RPMI7951 (cell line): ENCODE measurements at places on chromosomes 2 and 18. TPM values are rescaled to one million over a fixed set of nuclear protein-coding genes. Genes with fewer than 3 reads are reported as not detected.

DNA sequence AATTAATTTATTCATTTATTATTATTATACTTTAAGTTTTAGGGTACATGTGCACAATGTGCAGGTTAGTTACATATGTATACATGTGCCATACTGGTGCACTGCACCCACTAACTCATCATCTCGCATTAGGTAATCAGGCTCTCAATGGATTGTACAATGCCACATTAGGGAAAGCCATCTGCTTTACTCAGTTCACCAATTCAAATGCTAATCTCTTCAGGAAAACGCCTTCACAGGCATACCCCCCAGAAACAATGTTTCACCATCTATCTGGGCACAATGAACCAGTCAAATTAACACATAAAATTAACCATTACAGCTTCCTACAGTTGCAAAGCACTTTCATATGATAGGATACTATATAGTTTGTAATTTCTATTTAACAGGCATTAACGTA lies 84.8 kb upstream of the DNAJC10 start:
- no peak for DNase-seq

DNA sequence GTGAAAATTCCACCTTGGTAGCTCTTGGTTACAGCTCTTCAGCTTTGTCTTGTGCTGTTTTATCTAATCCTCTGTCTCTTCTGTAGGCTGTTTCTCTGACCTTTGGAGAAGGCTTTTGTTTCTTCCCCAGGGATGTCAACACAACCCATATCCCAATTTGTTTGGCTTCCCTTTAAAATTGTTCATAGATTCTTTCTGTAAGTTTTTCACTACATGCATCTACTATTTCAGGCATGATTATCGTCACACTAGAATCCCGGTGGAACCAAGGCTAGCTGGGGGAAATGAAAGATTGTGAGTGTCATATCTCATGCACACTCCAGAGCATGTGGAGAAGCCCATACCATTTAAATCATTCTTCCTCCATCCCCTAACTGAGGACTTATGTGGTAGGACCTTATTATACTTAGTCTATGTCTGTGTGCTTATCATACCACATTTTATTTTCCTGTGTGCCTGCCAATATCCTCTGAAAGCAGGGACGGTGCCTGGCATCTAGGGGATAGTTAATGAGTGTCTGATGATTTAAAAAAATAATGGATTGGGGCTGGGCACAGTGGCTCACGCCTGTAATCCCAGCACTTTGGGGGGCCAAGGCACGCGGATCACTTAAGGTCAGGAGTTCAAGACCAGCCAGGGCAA lies 59.9 kb downstream of the CRIM1 start:
- no peak for DNase-seq

DNA sequence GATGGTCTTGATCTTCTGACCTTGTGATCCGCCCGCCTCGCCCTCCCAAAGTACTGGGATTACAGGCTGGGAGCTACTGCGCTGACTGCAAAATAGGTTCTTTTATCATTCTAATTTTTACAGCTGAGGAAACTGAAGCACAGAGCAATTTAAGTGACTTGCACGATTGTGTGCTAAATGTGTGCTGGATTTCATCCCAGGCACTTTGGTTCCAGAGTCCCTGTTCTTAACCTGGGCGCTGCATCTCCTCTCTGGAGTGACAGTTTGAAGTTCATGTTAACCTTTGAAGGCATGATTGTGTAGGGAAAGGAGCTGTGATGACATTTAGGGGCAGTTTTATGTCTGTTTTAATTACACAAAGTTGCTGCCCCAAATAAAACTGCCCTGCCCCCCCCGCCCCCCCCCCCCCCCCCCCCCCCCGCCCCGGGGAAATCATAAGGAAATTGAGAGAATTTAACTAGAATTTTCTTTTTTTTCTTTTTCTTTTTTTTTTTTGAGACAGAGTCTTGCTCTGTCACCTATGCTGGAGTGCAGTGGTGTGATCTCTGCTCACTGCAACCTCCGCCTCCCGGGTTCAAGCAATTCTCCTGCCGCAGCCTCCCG lies 5.6 kb downstream of the ACSL3 start:
- DNase-seq = no peak

Gene RGPD3
- 0.12 and 0.20 TPM in 2 replicates for total RNA-seq

DNA sequence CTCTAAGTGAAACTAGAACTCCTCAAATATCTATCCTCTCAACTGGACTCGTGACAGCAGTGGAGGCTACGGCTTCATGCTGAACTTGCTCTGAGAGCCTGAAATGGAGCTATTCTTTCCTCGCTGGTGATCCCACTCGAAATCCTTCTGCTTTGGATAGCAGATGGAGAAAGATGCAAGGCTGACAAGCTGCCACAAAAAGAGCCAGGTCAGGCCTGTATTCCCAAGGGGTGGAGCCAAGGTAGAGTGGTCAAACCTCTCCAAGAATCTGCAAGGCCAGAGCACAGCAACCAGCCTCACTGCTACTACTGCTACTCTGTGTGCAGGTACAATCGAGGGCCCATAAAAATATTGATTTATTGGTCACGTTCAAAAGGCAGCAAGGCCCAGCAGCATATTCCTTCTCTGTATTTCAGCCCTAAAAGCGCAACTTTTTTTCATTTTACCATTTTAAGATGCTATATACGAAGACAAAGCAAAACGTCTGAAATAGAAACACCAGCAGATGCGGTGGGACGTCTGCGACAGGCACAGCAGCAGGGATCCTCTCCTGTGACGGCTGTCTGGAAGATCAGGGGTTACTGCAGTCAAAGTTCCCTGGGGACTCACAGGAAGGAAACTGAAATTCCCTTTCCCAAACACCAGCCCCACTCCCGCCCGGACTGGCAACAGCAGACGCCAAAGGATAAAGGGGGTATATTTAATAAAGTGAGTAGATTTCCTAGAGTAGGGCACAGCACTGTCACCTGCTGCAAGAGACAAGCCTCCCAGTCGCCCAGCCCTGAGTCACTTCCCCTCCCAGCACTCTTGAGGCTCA lies 2.4 kb downstream of the SPRED2 start:
- DNase-seq = no peak
